ENCODE measurements at places on chromosomes 3 and 15.

DNA sequence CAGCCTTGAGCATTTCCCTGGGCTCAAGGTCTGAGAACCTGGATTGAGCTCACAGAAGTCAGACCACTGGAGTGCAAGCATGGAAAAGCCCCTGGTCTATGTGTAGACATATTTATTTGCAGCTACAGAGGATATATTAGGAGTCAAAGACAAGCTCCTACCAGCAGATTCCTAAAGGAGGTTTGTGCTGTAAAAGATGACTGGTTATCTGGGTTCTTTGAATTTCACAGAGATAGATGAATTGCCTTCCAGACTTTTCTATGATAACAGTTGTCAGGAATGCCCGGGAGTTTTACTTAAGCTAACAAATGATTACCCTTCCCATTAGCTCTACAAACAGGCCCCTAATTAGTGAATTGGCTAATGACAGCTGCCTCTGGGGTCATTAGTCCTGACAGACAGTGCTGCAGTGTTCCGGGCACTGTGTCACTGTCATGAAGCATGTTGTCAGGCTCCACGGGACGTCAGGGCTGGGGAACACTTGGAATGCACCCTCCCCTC is 48.8 kb upstream of the PLXNA1 start:
- no peak for DNase-seq

DNA sequence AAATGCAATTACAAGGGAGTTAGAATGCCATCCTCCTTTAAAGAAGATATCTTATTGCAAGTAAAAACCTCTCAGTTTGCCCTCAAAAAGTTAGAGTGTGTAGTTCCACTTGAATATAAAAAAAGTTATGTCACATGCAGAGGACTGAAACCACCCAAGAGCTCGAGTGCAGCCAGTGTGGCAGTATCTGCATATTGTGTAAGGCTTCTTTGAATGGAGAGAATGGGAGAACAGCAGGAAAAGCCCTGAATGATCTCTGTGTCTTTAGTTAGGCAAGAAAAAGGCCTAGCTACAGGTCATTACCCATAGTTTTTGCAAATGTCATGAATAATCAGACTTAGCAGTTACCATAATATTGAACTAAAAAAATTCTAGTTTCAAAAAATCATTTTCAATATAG is 13.9 kb upstream of the TEX9 start:
- no peak for DNase-seq

DNA sequence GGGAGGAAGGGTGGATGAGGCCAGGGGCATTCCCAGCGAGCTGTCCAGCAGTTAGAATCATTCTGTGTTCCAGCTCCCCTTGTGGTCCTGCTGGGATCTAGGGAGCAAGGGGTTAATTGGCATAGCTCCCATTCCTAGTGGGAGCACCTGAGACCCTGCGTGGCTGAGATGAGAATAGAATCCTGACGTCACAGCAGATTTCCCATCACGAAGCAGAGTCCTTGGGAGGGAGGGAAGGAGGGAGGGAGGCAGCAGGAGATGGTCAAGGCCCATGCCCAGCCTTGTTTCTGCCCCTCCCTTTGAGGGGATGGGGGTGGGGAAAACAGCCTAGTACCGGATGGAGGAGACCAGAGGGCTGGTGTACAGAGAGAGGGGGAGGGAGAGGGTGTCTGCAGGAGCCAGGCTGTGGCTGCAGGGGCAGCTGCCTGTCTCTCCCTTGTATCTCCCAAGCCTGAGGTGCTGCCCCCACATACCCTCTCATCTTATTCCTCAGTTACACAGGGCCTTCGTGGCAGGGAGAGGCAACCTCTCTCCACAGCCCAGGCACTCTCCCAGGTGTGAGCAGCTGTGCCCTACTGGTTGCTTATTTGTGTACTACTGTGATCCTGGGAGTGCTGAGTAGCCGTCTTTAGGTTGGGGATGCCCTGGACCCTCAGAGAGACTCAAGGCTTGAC is 5.4 kb downstream of the TYRO3 start:
- no peak for DNase-seq

DNA sequence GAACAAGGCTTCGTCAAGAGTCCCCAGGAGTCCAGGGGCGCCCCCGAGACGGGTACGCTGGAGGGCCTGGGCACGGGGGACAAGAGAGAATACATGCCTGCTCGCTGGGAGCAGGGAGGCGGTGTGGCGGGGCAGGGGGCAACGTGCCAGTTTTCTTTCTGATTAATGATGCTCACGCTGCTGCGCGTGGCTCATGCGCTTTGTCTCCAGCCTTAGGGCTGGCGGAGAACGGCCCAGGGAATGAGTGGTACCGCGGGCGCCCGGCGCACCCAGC is 408 bp upstream of the ARPP21 start:
- no peak for DNase-seq

- DNase-seq = no peak
Observed at GRCh38 chr3:111351334-111351733, 190.7 kb upstream of the CD96 start.

- DNase-seq = no peak
Observed at GRCh38 chr3:3633761-3634160, 165.5 kb upstream of the LRRN1 start.

DNA sequence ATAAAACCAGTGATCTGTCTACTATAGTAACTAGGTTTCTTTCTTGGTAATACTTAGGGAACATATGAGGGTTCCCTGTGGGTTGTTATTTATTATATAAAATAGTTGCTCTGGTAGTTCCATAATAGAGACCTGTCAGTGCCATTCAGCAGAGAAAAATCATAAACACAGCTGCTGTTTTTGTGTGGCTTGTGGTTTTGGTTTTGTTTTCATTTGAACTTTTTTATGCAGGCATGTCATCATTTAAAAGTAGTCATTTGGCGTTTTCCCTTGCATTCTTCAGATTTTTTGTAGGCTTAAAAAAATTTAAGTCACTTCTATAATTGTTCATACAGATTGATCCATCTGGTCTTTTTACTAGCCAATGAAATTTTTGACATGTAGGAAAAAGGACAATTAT is 47.9 kb downstream of the PIK3CA start:
- no peak for DNase-seq

DNA sequence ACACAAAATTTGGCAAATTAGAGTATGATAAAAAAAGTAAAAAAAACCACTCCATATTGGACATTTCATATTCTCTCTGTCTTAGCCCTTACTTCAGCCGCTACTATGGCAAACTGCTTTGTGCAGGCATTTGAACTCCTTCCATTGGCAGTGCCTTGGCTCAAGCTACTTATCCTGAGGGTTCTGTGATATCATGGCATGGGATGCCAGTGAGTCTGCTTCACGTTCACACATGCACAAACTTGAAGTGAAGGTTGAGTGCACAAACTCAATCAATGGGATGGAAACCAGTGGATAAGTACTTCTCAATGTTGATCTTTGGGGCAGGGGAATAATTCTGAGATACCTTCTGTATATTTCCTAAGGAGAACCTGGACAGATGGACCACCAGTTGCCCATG is 117.2 kb downstream of the IL20RB start:
- no peak for DNase-seq

GRCh38 chr3:16207031-16207430 is 32.6 kb downstream of the GALNT15 start:
- DNase-seq = no peak

GRCh38 chr3:27176256-27176655 is 192.9 kb downstream of the NEK10 start:
- DNase-seq = no peak

- no peak for DNase-seq
Observed at GRCh38 chr3:5023777-5024346, 44.6 kb downstream of the BHLHE40 start.

DNA sequence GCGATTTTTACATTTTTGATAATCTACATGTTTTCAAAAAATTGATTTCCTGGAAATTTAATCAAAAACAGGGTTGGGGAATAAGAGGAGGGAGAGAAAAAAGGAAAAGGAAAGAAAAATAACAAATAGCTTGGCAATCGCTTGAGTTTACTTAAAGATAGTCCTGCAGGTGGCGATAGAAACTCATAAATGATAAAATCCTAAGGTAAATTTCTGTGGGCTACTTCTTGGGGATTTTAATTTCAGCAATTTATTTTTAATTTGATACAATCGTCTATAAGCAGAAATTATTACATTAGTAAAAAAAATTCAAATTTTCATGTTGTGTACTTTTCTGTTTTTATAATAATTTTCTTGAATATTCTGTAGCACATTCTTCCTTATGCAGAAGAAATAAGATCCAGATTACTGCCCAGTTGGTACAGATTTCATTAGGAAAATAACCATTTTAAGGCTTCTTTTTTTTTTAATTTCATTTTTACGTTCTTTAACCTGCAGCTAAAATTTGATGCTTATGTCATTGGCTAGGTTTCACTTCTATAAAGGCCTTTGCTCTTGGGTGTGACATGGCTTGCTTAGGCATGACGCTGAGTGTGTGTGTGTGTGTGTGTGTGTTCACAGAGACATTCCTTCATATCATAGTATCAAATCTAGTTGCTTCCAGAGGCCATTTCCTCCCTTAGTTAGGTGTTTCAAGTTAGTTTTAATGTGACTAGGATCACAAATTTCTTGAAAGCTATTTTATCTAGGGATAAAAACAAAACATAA is 181.8 kb downstream of the MCTP2 start:
- DNase-seq = no peak

- DNase-seq = no peak
Observed at GRCh38 chr3:186046838-186047237, 62.1 kb downstream of the ETV5 start.

DNA sequence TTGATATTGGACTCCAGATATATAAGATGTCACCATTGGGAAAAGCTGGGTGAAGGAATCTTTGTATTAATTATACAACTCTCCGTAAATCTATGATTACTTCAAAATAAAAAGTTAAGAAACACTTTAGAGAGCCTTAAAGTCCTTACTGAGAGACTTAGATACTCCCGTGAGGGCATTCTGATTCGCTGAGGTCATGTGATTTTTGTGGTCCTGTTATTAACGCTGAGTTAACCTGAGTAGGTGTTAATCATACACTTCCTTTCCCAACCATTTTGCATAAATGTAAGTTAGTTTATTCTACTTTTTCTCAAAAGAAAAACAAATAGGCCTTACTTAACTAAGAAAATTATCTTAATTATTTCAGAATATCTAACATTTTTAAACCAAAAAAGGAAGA is 67.1 kb upstream of the LMOD3 start:
- DNase-seq = no peak

GRCh38 chr3:128418900-128419299 is 47.8 kb downstream of the DNAJB8 start:
- no peak for DNase-seq

- no peak for DNase-seq
Observed at GRCh38 chr15:85793641-85794597, 806 bp downstream of the KLHL25 start.

- no peak for DNase-seq
Observed at GRCh38 chr15:74156678-74157411, 16.7 kb upstream of the ISLR start.

DNA sequence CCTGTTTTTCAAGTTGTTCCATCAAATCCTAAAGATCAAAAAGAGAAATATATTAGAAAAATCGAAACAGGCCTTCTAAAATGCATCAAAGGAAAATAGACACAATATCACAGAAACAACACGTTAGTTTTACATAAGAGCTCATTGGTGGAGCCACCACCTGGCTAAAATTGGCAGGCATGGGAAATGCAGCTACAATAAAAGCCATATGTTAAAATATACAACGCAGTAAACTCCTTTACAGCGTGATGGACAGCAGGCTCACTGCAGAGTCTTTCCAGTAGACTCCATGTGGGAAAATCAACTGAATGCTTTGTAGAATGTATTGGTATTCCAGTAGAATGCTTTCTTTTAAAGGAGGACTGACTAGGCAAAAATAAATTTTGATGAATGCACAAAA is 40.9 kb upstream of the MYO5C start:
- DNase-seq = no peak

DNA sequence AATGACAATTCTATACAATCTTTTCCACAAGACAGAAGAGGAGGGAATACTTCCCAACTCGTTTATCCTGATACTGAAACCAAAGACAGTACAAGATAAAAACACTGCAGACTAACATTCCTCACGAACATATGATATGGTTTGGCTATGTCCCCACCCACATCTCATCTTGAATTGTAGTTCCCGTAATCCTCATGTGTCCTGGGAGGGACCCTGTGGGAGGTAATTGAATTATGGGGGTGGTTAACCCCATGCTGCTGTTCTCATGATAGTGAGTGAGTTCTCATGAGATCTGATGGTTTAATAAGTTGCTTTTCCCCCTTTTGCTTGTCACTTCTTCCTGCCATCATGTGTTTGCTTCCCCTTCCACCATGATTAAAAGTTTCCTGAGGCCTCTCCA is 83.9 kb upstream of the PROK2 start:
- no peak for DNase-seq

GRCh38 chr3:86648087-86648486 is 342.9 kb downstream of the VGLL3 start:
- no peak for DNase-seq

- DNase-seq = peak; percentile 59
Observed at GRCh38 chr15:74635228-74635627, 19.6 kb downstream of the CLK3 start.

DNA sequence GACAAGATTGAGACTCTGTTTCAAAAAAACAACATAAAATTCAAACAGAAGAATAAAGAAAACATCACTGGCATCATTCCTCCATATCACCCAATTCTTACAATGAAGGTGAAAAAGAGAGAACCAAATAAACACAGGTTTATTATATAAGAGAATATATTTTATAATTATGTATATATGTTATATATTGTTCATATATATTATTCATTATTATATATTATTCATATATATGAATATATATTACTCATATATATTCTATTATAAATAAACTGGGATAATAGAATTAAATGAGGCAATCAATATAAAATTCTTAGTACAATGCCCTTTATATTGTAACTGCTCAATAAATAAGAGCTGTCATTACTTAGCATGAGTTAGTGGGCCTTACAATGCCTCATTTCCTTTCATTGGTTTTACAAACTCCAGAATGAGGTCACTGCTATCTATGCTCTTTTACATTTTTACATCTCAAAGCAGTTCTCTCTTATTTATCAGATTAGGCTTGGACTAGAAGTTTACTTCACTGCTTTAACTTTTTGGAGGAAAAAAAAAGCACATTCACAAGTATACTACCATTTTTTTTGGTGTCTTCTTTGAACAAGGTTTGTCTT is 135.5 kb upstream of the TTC14 start:
- no peak for DNase-seq

- no peak for DNase-seq
Observed at GRCh38 chr15:94028121-94028520, 203.2 kb upstream of the MCTP2 start.

- no peak for DNase-seq
Observed at GRCh38 chr3:185843635-185844034, 18.8 kb upstream of the IGF2BP2 start.

DNA sequence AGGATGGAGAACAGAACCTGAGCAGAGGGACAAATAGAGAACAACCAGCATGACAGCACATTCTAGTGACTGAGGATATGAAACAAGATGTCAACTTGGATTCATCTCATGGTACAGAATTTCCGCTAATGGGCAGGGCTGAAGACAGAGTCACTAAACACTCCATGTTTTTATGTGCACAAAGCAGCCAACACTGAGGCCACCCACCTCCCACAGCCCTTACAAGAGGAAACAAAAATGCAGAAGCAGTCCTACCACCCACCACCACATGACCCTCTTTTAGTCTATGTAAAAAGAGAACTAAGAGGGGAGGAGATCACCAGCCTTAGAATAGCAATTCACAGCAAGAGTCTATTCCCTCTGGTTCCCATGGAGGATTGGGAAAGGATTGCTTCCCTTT is 131.4 kb upstream of the UBE2E2 start:
- no peak for DNase-seq

- no peak for DNase-seq
Observed at GRCh38 chr15:73794443-73795133, 41.4 kb upstream of the INSYN1 start.

Measured in T-cell (primary cell).